ENCODE measurements at places on chromosomes 6 and 20. TPM values are rescaled to one million over a fixed set of nuclear protein-coding genes. Genes with fewer than 3 reads are reported as not detected.

Gene SAMD3
- not detected for total RNA-seq

Gene NKAIN2
- not detected for total RNA-seq

Gene SH3BGRL2
- 31.6 TPM for total RNA-seq

Gene VIP
- 6.5 TPM for total RNA-seq

GRCh38 chr6:209432-210103 lies 82.7 kb upstream of the DUSP22 start:
- DNase-seq: no peak

- DNase-seq: no peak
These were observed 168.6 kb downstream of the NFATC2 start for GRCh38 chr20:51373713-51374455.

DNA sequence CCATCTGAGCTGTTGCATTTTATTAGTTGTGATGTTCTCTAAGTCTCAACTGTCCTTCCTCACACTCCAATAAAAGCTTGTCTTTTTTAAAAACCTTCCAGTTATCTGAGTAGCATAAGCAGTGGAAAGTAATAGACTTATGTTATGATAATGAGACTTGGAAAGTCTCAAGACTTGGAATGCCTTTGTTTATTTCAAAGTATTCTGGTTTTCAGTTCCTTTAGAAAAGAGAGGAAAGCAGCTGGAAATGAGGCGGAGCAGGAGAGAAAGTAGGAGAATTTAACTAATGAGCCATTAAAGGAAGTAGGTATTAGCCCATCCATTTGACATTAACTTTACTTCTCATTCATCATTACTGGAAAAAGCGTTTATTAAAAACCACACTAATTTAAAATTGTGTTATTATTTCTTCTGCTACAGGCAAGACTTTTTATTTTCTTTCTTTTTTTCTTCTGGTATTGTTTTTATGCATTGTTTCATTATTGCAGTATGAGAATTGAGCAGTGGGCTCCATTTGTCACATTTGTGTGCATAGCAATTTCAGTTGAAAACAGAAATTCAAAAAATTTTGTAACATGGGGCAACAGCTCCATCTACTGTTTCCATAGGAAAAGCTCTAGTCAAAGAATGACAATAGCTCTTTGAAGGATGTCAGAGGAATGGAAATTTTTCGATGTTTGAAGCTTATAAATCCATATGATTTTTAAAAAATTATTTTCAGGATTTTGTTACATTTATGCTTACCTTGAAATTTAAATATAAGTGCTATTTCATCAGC lies 194.8 kb downstream of the COL9A1 start:
- no peak for DNase-seq

DNA sequence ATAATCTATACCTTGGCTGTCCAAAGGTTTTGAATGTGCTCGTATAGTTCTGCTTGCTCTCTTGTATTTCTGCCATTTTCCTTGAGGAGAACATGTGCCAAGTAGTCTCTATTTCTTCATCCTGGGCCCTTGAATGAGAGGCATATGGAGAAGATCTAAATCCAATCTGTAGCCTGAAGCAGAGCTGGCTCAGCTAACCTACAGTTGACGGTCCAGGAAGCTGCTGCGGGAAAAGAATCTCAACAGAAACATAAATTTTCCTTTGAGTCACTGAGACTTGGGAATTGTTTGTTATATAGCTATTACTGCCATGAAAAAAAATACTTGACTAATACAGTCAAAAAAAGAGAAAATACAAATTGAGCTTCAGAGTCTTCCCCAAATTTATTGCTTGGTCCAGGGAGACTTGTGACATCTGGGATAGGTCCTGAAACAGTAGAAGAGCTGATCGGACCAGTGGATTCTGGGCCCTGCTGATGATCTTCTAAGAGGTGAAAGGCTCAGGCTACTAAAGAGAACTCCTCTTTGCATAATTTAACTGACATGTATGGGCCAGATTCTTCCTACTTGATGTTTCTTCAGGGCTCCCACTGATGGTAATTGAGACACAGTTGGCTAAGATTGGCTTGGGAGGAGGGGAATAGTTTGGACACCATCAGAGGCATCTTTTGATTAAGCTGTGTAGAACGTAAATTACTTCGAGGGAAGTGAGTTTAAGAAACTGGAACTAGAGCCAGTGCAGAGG lies 29.9 kb upstream of the PLCB4 start:
- no peak for DNase-seq

DNA sequence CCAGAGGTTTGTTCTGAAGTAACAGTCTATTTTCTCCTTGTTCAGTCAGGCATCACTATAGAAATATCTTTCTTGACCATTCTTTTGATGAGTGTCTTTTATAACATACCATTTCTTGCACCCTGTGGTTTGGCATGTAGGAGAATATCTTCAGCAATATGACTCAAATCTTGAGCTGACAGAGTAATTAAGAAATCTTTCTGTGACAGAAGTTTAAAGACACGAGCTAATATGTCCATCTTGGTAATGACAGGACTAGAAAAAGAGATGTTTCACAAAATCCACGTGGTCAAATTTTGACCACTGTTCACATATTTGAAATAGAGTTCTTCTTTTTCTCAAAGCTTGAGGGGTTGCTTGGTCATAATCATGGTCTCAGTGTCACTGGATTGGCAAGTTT lies 149.9 kb downstream of the MYB start:
- no peak for DNase-seq
